ENCODE measurements at places on chromosomes 13 and 19. TPM values are rescaled to one million over a fixed set of nuclear protein-coding genes. Genes with fewer than 3 reads are reported as not detected.

The RINL gene
- total RNA-seq: 53.5 TPM

The UPK1A gene
- not detected for total RNA-seq

The CGB1 gene
- total RNA-seq: not detected

- H3K27me3 ChIP-seq: peaks cover 37% of the 10 kb centered on the region
- H3K36me3 ChIP-seq: no peaks in the 10 kb centered on the region
- no peak for DNase-seq
- H3K4me1 ChIP-seq: peaks cover 11% of the 10 kb centered on the region
- H3K4me3 ChIP-seq: no peak overlapping the region
These were observed 823 bp downstream of the FBXO17 start for GRCh38 chr19:38974624-38975213.

- no peaks in the 10 kb centered on the region for H3K36me3 ChIP-seq
- H3K27ac ChIP-seq: no peak overlapping the region
- H3K4me3 ChIP-seq: peak overlapping the region; percentile 32
These were observed 402.8 kb downstream of the FGF9 start for GRCh38 chr13:22073718-22074117.

- peaks cover 14% of the 10 kb centered on the region for H3K36me3 ChIP-seq
- peaks cover 30% of the 10 kb centered on the region for H3K4me1 ChIP-seq
- H3K27ac ChIP-seq: no peak overlapping the region
- peaks cover 30% of the 10 kb centered on the region for H3K27me3 ChIP-seq
These were observed 3.4 kb upstream of the GRWD1 start for GRCh38 chr19:48442116-48443035.

DNA sequence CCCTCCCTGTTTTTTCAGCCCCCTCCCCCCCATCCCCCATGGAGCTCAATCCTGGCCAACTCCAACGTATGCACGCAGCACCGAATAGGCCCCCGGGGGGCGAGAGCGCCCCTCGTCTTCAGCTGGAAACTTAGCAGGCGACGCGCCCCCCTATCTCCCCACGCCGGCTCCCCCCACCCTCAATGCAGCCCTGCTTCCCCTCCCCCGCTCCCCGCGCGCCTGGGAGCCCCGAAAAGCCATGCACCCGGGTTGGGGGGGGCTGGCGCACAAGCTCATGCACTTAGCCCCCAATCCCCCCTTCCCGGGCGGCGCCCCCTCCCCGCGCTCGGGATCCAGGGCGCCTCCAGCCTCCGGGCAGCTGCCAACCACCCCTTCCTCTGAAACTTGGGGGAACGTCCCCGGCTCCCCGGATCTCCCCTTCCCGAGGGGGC lies 508 bp downstream of the ZBTB7A start:
- H3K36me3 ChIP-seq: peaks cover 2% of the 10 kb centered on the region
- H3K27me3 ChIP-seq: no peaks in the 10 kb centered on the region
- peaks cover 46% of the 10 kb centered on the region for H3K4me1 ChIP-seq
- no peak overlapping the region for H3K27ac ChIP-seq

- peak; percentile 80 for DNase-seq
- H3K4me1 ChIP-seq: peaks cover 29% of the 10 kb centered on the region
- peak within 1 kb of the TSS; percentile 98 for H3K4me3 ChIP-seq
- H3K27me3 ChIP-seq: no peaks in the 10 kb centered on the region
These were observed at the start of gene SLAIN1 for GRCh38 chr13:77697217-77698103. Gene SLAIN1, plus strand, starts transcription at chr13:77697687. Its CDS starts 227 bp downstream, at chr13:77697914.

GRCh38 chr19:12484011-12484370 lies 625 bp downstream of the ZNF709 start:
- no peaks in the 10 kb centered on the region for H3K27me3 ChIP-seq
- DNase-seq: no peak
- H3K4me1 ChIP-seq: peaks cover 35% of the 10 kb centered on the region
- peaks cover 7% of the 10 kb centered on the region for H3K36me3 ChIP-seq
- peak overlapping the region; percentile 35 for H3K27ac ChIP-seq

DNA sequence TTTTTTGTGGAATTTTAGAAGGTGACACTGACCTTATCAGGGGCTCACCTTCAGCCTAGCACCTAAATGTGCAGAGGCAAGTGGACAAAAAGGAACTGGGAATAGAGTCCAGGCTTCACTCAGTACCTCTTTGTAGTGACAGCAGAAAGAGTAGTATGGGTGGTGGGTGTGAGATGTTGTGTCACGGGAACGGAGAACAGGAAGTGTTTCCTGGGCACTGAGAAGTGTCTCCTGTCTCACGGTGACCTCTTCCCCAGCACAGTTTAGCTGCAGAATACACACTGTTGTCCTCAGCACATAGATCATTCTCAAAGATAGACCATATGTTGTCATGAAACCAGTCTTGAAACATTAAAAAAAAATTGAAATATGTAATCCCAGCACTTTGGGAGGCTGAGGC lies 17.5 kb upstream of the LGALS14 start:
- no peaks in the 10 kb centered on the region for H3K36me3 ChIP-seq
- H3K4me3 ChIP-seq: no peak overlapping the region
- no peak for DNase-seq

Data from activated B cell treated with CpG ODN at 0.5 μM for 24 hours (primary cell).